ENCODE measurements at places on chromosomes 12 and 14.
A peak's percentile ranks its signal among the peaks of the same experiment; 100 is the strongest.

- DNase-seq = no peak
These were observed 67.2 kb upstream of the HMGA2 start for GRCh38 chr12:65756956-65757511.

- DNase-seq = no peak
These were observed 19.6 kb downstream of the ALDH1L2 start for GRCh38 chr12:105064564-105065178.

GRCh38 chr14:71006200-71006563, 98.9 kb downstream of the PCNX1 start:
- no peak for DNase-seq

DNA sequence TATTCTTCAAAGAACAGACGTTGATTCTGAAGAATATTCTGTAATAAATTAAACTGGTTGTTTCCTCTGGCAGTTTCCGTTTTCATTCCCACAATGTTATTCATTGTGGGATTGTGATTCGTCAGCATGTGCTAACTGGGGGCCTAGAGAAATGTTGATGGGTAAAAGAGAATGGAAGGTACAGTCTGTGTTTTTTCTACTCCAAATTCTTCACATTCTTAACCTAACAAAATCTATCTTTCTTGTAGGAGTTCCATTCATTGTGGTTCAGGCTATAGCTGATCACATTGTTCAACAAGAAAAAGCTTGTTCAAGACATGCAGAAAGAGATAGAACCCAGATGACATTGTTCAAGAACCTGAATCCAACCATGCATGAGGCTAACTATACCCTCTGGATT, 5.9 kb downstream of the CD163 start:
- DNase-seq = no peak

- DNase-seq = no peak
These were observed 47.1 kb downstream of the SERPINA3 start for GRCh38 chr14:94659256-94659655.

- DNase-seq = no peak
These were observed 98.9 kb downstream of the ACSS3 start for GRCh38 chr12:81176796-81177195.

- no peak for DNase-seq
These were observed 384.6 kb downstream of the APAF1 start for GRCh38 chr12:99029511-99030271.

DNA sequence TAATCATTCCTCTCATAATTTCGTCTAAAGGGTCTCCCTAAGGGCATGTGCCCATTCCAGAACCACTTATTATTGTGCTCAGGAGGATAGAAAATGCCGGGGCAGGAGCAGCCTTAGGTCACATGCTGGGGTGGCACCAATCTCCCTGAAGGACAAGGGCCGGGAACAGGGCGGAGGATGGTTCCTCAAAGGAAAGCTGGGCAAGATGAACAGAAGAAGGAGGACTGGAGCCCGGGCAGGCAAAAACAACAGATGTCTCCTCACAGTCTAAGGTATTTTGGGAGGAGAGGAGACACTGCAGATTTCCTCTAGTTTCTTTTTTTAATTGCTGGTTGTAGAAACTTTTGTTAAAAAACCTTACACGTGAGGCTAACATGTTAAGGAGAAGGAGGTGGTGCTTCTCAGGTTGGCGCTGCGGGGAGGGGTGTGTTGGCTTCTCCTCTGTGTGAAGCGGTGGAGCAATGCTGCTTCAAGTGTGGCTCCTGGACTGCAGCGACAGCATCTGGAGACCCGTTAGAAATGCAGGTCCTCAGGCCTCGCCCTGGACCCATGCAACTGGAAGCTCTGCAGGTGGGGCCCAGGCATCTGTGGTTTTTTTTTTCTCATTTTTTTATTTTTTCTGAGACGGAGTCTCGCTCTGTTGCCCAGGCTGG, 164.8 kb downstream of the AACS start:
- DNase-seq = no peak

DNA sequence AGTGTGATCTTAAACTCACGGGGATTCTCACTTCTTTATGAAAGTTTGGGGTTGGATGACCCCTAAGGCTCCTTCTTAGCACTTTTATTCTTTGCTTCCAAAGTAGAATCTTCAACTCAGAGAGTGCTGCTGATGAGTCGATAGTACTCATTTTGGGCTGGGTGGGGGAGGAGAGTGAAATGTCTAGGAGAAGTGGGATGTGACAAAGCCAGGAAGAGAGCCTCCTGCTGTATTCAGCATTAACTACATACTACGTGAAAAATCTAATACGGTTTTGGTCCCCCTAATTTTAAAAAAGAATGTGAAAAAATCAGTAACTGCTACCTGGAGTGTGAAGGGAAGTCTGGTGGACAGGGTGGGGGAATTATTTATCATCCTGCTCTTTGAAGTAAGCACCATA, 148.3 kb downstream of the SAMD4A start:
- DNase-seq = no peak

DNA sequence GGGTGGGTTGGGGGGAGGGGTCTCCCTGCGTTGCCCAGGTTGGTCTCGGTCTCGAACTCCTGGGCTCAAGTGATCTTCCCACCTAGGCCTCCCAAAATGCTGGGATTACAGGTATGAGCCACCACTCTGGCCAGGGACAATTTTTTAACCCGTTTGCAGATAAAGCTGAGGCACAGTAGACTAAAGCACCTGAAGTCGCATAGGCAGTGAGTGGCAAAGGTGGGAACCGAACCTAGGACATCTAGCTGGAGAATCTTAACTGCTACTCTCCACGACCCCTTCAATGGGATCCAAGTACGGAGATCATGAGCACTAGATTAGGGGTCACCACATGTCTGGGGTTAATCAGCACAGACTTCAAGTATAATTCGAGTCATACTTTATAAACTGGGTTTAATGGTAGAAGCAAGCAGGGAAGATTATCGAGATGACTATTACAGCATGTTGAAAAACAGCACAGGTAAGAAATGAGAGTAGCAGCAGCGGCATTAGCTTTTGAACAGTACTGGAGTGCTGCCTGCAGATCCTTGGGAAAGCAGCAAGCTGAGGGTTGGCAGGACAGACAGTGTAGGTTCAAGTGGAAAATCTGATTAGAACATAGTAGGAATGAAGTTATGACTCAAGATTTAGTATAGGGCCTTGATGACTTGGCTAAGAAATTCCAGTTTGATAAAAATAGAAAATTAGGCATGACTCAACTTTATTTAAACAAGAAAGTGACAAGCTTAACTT, 23.9 kb downstream of the NID2 start:
- peak; percentile 38 for DNase-seq

DNA sequence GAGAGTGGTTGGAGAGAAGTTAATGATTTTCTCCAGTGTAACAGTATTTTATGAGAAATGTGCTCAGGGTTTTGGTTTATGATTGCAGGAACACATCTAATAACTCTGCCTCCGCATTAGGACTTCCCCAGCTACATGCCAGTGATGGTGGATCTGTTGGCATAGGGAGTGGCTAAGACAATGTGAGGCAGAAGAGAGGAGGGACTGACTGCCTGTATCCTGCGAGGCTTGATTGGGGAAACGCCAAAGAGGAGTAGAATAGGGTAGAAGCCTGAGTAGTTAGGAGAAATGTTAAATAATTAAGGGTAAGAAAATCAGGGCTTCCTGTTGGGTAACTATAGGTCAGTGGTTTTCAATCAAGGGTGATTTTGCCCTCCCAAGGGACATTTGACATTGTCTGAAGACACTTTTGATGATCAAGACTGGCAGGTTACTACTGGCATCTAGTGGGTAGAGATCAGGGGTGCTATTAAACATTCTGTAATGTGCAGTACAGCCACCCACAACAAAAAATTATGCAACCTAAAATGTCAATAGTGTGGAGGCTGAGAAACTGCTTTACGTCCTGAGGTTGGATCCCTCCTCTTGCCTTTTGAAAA, 12.8 kb downstream of the TDG start:
- no peak for DNase-seq
